ENCODE measurements at places on chromosomes 6 and 20. TPM values are rescaled to one million over a fixed set of nuclear protein-coding genes. Genes with fewer than 3 reads are reported as not detected.

DNA sequence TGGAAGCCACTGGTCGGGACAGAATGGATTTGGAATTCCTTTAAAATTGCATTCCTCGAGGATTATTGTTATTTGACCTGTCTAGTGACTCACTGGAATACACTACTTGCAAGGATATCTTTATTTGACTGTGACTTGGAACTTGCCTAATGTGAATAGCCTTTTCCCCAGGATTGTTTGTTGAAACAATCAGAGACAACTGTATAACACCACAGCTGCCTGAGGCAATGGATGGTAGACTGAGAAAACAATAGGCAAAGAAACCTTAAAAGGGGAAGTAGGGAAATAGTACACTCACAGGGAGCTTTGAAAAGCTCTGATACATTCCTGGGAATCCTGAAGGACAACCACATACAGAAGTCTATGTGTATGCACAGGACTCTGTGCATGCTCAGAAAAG, 465.3 kb downstream of the BMP2 start:
- DNase-seq = no peak

DNA sequence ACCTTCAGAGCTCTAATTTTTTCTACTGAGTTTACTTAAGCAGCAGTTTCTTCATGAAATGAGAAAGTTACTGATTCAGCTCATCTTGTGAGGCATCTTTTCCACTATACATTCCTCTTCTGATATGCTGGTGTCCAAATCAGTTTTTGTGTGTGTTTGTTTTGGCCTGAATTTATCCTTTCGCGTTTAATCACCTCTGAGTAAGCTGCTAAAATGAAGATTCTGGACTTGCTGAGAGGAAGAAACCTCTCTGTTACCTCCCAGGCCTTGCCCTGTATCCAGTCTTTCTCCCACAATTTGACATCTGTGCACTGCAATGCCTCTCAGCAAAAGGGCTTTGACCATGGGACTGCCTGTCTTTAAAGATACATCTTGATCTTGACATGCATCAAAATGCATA, 536.2 kb upstream of the NRSN1 start:
- DNase-seq = no peak

- no peak for DNase-seq
Observed at GRCh38 chr20:57522380-57523140, 2.4 kb downstream of the CTCFL start.

DNA sequence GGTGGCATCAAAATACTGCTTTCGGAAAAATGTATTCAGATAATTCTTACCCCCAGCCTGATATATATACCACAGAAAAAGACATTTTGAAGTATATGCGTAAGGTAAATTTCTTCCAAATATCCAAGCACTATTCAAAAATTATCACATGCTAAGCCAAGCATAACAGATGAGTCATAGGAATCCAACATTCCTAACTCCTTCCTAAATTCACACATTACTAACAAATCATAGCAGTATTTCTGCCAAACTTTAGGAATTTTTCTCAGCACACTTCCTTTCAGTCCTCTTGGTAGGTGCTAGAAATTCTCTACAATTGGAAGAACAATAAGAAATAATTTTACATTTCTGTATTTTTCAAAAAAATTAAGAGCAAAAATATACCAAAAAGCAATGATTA, 417.5 kb downstream of the EYS start:
- DNase-seq = no peak

Gene ME1
- total RNA-seq = not detected
